ENCODE measurements at places on chromosomes 3 and 15. TPM values are rescaled to one million over a fixed set of nuclear protein-coding genes. Genes with fewer than 3 reads are reported as not detected.

The C3orf85 gene
- not detected for total RNA-seq

The DRD3 gene
- total RNA-seq = not detected

The MYO5C gene
- total RNA-seq = 5.2 TPM

The ABCC5 gene
- 17.3 TPM for total RNA-seq

The TERC gene
- total RNA-seq = not detected

The C3orf70 gene
- 0.02 TPM for total RNA-seq

The HGD gene
- 22.1 TPM for total RNA-seq

The CASR gene
- total RNA-seq = not detected

The ATP2B2 gene
- total RNA-seq = 0.09 TPM

The UBE2Q2 gene
- 44.2 TPM for total RNA-seq

The ARID3B gene
- total RNA-seq = 2.9 TPM

The ARGFX gene
- not detected for total RNA-seq

The TLR9 gene
- total RNA-seq = not detected

The RASGRP1 gene
- 0.28 TPM for total RNA-seq

The AGBL1 gene
- not detected for total RNA-seq

The GOLGA8H gene
- total RNA-seq = 2.6 TPM

The DLL4 gene
- total RNA-seq = 1.8 TPM

The PTPRG gene
- total RNA-seq = 2.4 TPM

The RPLP1 gene
- 3,922 TPM for total RNA-seq

The LXN gene
- 53.5 TPM for total RNA-seq

The DOCK3 gene
- total RNA-seq = 0.44 TPM

The CMC1 gene
- 45.9 TPM for total RNA-seq

The LINGO1 gene
- total RNA-seq = 10.0 TPM

The ANKRD34C gene
- total RNA-seq = not detected

The PTX3 gene
- total RNA-seq = 1.0 TPM

The COL6A5 gene
- total RNA-seq = not detected

The GNAT1 gene
- total RNA-seq = not detected

The HDC gene
- total RNA-seq = 0.08 TPM
